ENCODE measurements at places on chromosomes 7 and 10. TPM values are rescaled to one million over a fixed set of nuclear protein-coding genes. Genes with fewer than 3 reads are reported as not detected.

Gene ZPBP
- not detected for total RNA-seq

Gene SPDYE2
- total RNA-seq: not detected

Gene TRIL
- 31.8 TPM for total RNA-seq

Gene RNF32
- total RNA-seq: 0.17 TPM

Gene NDUFB2
- 142 TPM for total RNA-seq

Gene WIPF3
- total RNA-seq: not detected

Gene CLDN4
- total RNA-seq: under 0.01 TPM

Gene ASB4
- total RNA-seq: not detected

Gene NXPH1
- not detected for total RNA-seq

Gene NKX2-3
- not detected for total RNA-seq

Gene ATG9B
- under 0.01 TPM for total RNA-seq

Gene LBX1
- total RNA-seq: not detected

Gene RAB19
- total RNA-seq: 0.17 TPM

Gene TUBAL3
- not detected for total RNA-seq
